Myocyte (in vitro differentiated cells): ENCODE measurements at places on chromosomes 12 and 14. TPM values are rescaled to one million over a fixed set of nuclear protein-coding genes. Genes with fewer than 3 reads are reported as not detected.
A peak's percentile ranks its signal among the peaks of the same experiment; 100 is the strongest.

Gene CYP46A1
- total RNA-seq = 2.2 and 2.8 TPM in 2 replicates

DNA sequence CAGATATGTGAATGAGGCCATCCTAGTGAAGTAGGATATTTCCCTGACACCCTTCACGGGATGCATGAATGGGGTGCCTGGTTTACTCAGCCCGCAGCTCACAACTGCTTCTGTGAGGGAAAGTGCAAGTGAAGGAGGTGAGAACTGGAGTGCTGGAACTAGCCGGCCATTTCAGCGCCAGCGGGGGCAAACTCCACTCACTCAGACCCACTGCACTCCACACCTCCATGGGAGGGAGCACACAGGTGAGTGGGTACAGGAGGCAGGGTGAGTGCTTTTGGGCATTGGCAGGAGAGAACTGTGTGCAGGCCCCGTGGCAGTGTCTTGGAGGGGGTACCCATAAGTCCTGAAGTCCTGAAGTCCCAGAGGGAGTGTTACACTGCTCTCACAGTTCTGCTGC, 1008.4 kb downstream of the SLC6A15 start:
- DNase-seq = no peak

DNA sequence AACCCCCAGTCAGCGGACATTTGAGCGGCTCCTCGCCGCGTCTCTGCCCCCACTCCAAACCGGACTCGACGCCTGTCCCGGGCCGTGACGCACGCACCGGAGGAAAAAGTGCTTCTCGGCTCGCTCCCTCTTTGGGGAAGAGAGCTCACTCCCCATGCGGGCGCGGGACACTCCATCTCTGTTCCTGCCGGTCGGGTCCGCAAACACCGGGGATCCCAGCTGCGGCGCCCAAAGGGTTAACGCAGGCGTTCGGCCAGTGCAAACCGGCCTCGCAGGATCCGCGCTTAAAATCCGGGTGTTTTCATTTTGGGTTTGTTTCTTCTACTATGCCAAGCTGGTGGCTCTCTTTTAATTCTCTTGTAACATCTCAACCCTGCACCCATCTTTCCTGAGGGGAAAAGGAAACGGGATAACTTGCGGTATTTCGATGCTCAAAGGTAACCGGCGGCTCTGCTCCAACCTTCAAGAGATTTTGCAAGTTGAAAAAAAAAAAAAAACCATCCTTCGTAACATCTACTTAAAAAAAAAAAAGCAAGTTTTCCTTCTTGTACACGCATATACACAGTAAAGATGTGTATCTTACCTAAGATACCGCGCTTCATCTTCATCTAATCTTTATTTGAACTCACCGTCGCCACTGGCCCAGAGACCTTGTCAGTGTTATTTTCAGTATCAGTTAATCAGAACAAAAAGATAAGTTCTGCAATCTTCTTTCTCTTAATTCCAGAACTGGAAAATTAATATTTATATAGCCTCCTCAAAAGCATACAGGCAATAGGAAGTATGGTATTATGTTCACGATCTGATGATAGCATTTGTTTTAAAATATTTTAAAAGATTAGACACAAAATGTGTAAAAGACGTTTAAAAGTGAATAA, 1.6 kb upstream of the ATP2B1 start:
- peak; percentile 75 for DNase-seq

DNA sequence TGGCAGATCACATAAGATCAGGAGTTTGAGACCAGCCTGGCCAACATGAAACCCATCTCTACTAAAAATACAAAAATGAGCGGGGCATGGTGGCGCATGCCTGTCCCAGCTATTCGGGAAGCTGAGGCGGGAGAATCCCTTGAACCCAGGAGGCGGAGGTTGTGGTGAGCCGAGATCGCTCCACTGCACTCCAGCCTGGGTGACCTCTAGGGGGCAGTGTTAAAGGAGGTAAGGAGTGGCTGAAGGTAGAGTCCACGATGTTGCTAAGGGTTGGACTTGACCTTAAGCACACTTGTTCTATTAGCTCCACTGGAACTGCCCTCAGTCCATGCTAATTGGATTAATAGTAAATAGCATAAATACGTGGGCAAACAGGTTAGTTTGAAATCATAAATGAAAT, 62.4 kb upstream of the PSMC1 start:
- DNase-seq = no peak
